Dermis microvascular lymphatic vessel endothelial cell (primary cell): ENCODE measurements at places on chromosomes 16 and 17.

- DNase-seq, result no peak
Observed at GRCh38 chr16:75038036-75038858, 39.4 kb downstream of the ZNRF1 start.

GRCh38 chr17:82242698-82242976 is 13.8 kb downstream of the SLC16A3 start:
- DNase-seq, result no peak

GRCh38 chr16:78094998-78095397 is 4.5 kb upstream of the WWOX start:
- no peak for DNase-seq

- no peak for DNase-seq
Observed at GRCh38 chr16:88968589-88969280, 8.3 kb downstream of the CBFA2T3 start.

DNA sequence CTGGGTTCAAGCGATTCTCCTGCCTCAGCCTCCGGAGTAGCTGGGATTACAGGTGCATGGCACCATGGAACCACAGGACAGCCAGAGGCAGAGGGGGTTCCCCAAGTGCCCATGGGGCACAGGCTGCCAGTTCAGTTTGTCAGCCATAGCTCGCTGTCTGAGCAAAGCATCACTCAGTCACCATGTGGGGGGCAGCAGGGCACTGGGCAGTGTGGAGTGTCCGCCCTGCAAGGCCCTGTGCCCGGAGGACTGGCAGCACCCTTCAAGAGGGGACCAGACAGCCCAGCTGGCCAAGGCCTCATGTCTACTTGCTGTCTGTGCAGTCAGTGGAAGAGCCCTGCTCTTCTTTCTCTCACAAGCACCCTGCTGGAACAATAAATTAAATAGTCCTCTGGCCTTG is 6.4 kb downstream of the ALYREF start:
- DNase-seq, result no peak

DNA sequence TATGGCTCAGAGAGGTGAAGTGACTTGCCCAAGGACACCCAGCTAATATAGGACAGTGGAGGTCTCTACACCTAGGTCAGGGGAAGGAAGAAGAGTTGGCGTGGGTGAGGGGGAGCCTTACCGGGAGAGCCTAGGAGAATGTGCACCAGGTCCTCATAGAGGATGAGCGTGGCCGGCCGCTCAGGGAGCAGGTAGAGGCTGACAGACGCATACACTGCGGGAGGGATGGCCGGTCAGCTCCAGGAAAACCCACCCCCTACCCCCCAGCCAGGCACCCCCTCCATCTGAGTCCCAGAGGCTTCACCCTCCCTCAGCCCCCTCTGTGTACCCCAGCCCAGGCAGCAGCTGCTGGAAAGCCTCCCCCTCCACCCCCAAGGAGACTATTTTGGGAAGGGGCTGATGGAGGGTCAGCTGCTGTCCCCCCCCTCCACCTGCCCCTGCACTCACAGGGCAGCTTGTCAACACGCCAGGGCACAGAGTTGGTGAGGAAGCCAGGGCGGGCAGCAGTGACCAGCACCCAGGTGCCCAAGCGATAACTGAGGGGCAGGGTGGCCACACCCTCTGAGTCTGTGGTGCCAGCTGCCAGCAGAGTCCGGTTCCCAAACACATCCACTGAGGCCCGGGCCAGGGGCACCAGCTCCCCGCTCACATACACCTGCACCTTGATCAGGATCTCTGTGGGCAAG is 4.1 kb downstream of the FAM171A2 start:
- DNase-seq, result no peak

- DNase-seq, result peak; percentile 8
Observed at GRCh38 chr17:79905832-79906231, 66.6 kb upstream of the CBX4 start.

GRCh38 chr16:77327717-77328116 is 107.1 kb downstream of the ADAMTS18 start:
- no peak for DNase-seq
